ENCODE measurements at places on chromosomes 16 and 17.

GRCh38 chr17:72520665-72521303 lies 400.0 kb downstream of the SOX9 start:
- no peak for DNase-seq

DNA sequence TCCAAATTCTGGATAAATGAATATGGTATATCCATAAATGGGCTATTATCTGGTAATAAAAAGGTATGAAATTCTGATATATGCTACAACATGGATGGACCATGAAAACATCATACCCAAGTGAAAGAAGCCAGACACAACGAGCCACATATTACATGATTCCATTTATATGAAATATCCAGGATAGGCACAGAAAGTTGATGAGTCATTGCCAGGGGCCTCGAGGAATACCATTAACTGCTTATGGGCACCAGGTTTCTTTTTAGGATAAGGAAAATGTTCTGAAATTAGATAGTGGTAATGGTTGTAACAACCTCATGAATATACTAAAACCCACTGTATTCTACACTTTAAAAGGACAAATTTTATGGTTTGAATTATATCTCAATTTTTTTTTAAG lies 123.2 kb downstream of the PITPNC1 start:
- no peak for DNase-seq

GRCh38 chr17:36503456-36504155 lies 17.1 kb downstream of the ZNHIT3 start:
- DNase-seq: no peak

DNA sequence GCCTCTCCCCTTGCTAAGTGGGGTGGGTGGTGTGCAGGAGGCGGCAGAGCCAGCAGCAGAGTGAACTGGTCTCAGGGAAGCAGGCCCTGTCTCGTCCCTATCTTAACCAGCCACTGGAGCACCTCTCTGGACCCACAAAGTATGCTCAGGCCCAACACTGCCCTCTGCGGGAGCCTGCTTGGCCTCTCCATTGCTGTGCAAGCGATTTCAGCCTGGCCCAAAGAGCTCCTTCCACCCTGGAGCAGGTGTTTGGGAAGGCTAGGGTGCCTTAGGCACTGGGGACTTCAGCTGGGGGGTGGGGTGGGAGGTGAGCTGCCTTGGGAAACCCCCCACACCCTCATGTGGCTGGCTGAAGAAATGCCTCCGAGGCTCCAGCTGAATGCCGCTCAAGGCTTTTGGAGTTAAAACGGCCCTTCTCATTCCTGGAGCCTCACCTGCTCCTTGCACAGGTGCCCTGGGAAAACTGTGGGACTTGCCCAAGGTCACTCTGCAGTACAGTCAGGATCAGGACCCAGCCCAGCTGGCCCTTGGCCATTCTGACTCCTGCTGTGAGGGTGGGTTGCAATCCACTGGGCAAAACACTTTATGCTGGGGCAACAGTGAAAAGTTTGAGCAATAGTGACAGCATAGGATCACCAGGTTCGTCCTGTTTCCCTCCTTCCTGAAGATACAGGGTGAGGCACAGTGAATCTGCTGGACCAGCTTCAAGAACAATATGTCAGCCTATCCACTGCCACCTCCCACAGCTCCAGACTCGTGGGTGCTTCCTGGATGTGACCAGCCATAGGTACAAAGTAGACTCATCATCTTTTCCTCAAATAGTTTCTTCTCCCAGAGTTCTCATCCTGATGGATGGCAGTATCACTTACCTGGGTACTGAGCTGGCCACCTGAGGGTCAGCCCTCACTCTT lies 5.9 kb upstream of the UBE2O start:
- DNase-seq: peak; percentile 49

GRCh38 chr16:7615565-7615964 lies 282.9 kb downstream of the RBFOX1 start:
- no peak for DNase-seq

DNA sequence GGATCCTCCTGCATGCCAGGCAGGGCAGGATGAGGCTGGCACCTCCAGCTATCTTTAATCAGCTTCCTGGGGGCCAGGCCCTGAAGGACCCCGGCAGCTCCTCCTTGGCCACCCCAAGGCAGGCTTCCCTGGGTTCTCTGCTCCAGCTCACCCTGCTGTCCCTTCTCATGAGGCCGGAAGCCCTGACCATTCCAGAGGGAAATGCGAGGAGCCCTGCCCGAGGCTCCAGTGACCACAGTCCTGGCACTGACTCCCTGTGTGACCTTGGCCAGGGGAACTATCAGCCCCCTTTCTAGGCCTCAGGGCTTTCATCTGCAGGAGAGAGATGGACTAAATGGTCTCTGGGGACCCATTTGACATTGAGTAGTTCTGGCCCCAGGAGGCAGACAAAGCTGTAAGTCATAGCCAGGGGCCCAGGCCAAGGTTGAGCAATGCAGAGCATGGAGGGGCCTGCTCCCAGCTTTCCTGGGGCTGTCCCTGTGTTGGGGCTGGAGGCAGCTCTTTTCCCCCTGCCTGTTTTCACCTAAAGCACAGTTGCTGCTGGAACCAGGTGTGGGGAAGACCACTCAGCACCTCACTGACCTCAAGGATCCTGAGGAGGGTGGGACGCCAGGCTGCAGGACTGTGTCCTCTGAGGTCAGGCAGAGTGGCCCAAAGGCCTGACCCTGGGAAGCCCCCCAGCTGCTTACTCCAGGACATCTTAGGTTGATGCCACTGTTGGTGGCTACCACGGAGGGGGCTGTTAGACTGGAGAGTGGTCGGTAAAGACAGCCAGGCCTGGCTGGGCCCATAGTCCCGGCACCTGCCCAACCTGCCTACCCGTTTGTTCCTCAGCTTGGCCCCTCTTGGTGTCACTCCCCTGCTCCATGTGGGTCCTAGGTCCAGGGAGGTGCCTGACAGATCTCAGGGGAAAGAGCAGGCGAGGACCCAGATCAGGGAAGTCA lies 8.1 kb downstream of the KCNH6 start:
- no peak for DNase-seq

GRCh38 chr17:30315106-30315505 lies 18.8 kb downstream of the TMIGD1 start:
- DNase-seq: no peak

DNA sequence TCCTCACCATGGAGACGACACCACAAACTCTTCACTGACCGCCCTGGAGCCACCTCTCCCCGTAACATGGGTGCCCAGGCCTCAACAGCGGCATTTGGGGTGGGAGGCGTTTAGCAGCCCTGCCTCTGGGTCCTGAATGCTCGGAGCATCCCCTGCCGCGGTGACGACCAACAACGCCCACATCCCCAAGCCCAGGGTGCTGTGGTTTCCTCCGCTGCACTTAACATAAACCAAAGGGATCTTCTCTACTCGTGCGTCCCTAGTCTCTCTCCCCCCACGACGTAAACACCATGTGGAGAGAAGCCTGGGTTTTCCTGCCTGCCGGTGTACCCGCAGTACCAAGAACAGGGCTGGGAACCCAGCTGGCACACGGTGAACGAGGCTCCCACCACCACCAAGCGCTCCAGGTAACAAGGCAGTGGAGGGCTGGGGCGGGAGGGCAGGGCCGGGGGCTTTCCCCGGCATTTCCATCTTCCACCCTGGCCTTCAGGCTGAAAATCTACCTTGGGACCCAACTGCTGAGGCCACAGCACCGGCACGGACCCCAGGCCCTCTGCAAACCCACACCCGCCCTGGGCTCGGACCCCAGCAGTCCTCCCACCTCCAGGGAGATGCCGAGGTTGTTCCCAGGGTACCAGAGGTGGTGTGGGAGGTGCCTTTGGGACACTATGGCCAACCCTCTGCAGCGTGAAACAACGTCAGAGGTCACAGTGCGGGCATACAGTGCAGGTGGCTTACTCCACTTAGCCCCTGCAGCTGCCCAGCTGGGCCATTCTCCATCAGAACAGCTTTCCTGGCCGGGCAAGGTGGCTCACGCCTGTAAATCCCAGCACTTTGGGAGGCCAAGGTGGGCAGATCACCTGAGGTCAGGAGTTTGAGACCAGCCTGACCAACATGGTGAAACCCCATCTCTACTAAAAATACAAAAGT lies 54.3 kb downstream of the TIMM22 start:
- DNase-seq: no peak

DNA sequence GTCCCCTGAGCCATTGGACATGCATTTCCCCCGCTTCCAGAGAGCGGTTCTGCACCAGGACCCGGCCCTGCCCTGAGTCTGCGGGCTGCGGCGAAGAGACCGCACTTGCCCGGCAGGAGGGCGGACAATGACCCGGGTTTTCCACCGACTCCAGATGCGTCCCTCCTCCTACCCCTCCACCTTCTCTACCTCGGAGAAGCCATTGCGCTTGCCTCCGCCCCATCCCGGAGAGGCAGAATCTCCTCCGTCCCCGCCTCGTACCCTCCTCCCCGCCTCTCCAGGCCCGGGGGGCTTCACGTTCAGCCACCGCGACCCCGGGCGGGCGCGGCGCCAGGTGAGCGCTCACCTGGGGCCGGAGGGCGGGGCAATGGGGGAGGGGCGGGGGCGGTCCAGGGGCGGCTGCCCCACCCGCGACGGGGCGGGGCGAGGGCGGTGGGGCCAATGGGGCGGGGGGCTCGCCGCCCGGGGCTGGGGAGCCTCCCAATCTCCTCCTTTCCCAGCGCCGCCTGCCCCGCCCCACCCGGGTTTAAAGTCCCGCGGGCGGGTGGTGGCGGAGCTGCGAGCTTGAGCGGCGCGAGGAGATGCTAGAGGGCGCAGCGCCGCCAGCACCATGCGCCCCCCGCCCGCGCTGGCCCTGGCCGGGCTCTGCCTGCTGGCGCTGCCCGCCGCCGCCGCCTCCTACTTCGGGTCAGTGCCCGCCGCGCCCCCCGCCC lies at the start of gene WNT9B:
TSS of gene WNT9B (plus strand) at position 555 of the 713 bp plus-strand sequence. CDS start at position 611, 56 bp downstream.
- DNase-seq: no peak

DNA sequence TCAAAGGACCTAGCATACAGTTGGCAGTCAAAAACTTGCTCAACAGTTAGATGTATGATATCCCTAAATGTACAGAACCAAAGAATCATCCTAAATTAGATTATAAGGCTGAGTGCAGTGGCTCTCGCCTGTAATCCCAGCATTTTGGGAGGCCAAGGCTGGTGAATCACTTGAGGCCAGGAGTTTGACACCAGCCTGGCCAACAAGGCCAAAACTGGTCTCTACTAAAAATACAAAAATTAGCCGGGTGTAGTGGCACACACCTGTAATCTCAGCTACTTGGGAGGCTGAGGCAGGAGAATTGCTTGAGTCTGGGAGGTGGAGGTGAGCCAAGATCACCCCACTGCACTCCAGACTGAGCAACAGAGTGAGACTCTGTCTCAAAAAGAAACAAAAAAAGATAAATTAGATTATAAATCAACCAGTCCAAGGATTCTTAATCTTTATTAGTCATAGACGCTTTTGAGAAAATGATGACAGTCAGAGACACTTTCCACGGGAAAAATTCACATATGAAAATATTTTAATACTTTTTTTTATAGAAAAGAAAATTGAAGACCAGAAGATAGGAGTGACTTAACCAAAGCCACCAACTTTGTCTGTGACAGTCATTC lies 77.6 kb downstream of the MMD start:
- DNase-seq: no peak

DNA sequence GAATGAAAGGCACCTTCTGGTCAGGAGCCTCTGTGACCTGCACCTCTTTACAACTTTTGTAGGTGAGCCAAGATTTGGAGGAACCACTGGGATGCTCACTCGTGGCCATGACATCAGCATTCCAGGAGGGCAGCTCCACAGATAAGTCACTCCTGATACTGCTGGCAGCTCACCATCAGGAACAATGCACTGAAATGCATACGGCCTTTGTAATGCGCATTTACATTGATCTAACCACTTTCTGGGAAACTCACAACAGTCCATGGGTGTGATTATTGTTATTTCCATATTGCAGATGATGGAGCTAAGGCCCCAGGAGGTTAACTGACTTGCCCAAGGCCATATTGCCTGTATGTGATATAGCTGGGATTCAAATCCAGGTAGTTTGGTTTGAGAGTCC lies 34.3 kb upstream of the PMFBP1 start:
- DNase-seq: no peak

GRCh38 chr17:42953669-42954068 lies 10.6 kb downstream of the AARSD1 start:
- DNase-seq: no peak

DNA sequence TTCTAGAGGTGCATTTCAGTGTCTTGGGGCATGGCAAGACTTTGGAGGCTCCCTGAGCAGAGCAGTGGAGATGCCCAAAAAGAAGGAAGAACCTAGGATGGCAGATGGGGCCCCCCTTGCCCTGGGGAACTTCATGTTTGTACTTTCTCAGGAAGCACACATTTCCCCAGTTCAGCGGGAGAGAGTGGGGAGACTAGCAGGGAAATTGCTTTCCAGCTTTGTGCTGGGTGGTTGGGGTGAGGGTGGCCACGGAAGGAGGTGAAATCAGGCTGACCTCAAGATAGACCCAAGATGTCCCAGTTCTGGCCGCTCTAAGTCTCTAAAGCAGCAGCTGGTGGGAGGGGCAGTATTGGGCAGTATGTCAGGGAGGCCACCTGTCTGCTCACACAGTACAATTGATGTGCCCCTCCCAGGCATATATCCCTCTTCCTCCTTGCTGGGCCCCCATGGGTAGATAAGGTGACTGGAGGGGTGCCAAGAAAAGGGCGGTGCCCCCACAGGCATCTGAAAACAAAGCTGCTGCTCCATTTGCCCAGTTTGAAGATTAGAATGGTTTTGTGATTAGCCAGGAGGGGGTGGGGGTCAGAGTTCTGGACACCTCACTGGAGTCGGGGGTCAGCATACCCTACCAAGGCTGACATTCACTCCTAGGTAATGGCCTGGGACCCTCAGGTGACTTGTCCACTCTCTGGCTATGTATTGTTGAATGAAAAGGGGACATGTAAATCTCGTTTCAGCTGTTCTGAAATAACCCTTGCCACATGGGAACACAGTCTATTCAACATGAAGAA lies 17.1 kb upstream of the NAGLU start:
- DNase-seq: peak; percentile 44

GRCh38 chr17:50909765-50910605 lies 43.8 kb upstream of the TOB1 start:
- no peak for DNase-seq

GRCh38 chr17:50687200-50688066 lies 20.3 kb downstream of the ANKRD40 start:
- DNase-seq: peak; percentile 47

- no peak for DNase-seq
Observed at GRCh38 chr17:81049372-81049911, 14.5 kb downstream of the BAIAP2 start.

DNA sequence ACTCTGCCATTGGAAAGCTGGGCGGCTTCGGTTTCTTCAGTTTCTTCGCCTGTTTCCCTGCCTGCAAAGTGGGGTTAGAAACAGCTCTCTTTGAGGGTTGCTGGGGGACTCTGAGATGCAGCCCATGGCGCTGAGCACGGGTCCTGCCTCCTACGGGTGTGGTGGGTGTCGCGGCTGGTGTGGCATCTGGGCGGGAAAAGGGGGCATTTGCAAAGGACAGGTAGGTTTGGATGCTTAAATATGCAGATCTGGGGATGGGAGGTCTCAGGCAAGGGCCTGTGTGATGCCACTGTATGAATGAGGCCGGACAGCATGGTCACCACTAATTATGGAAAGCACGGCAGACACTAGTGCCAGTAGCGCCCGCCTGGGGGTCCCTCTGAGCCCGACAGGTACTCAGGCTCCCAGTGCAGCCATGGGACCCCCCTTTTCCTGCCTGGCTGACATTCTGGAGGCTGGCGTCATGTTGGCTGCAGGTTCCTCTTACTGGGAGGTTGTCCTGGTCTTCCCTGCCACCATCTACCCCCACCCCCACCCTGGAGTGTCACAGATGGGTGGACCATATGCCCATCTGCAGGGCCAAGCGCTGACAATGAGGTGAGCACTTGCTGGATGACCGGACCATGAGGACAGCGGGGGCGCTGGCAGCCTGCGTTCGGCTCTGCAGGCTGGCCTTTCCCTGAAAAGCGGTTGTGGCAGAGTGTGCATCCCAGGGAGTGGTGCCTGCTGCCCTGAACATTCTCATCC lies 237.7 kb downstream of the SEC14L1 start:
- no peak for DNase-seq

Measured in fibroblast of upper back skin (primary cell).